ENCODE measurements at places on chromosomes 5 and 9.

DNA sequence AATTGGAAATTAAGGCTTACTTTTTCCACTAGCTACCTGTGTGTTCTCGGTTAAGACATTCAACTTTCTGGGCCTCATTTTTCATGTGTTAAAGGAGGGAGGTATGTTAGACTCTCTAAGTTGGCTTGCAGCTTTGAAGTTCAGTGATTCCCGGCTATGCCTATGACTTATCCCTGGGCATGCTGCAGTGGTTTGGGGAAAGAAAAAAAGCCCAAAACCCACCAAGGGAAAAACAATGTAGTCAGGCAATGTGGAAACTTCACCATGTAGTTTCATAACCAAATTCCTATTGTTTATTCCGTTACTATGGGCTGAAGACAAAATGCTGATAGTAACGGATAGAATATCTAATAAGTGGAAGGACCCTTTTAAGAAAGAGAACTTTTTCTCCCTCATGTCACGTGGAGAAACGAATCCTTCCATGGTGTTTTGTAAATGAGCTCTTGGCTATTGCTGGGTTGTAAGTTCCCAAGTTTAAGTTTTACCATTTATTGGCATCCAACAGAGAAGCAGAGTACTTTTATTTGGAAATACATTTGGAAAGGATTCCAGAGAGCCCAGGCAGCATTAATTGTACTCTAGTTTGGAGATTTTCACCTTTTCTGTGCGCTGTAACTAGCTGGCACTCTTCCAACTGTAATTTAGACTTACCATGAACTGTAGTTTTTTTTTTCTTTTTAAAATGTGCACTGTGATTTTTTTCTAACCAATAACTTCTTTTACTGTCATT lies 84.9 kb upstream of the MPDZ start:
- DNase-seq = no peak

DNA sequence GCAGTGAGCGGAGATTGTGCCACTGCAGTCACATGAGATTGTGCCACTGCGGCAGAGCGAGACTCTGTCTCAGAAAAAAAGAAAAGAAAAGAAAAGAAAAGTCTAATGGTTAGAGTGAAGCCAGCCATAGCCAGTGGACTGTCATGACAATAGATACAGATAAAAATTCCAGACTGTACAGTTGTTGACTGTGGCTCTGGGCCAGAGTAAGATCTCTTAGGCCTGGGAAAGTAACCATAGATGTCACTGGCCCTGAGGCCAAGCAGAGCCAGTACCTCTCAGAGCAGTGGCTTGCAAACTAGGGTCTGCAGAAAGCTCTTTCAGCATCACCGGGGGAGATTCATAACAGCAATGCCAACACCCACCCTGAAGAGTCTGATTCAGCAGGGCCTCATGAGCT lies 44.1 kb upstream of the SUB1 start:
- DNase-seq = peak; percentile 63

GRCh38 chr9:761176-761792 lies 80.2 kb upstream of the DMRT1 start:
- no peak for DNase-seq

GRCh38 chr5:157516626-157517325 lies 56.8 kb downstream of the NIPAL4 start:
- peak; percentile 93 for DNase-seq

GRCh38 chr9:35350212-35350611 lies 139.7 kb upstream of the RUSC2 start:
- no peak for DNase-seq

- no peak for DNase-seq
These were observed 1931.0 kb downstream of the EFNA5 start for GRCh38 chr5:105739732-105740131.

- no peak for DNase-seq
These were observed 11.2 kb upstream of the ZSWIM6 start for GRCh38 chr5:61320860-61321259.

DNA sequence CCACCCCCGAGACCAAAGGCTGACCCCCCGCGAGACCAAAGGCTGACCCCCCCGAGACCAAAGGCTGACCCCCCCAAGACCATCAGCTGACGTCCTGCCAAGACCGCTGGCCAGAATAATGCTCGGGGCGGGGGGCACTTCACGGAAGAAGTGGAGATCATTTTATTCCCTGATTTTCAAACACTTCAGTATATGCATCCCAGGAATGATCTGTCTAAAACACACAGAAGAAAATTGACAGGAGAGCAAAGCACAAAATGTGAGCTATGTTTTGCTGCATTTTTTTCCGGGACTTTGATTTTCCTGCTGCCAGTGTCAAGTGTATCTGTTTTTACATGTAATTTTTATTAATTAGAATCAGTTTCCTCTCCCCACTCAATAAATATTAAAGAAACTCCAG lies 67.1 kb downstream of the ADAMTS2 start:
- no peak for DNase-seq

DNA sequence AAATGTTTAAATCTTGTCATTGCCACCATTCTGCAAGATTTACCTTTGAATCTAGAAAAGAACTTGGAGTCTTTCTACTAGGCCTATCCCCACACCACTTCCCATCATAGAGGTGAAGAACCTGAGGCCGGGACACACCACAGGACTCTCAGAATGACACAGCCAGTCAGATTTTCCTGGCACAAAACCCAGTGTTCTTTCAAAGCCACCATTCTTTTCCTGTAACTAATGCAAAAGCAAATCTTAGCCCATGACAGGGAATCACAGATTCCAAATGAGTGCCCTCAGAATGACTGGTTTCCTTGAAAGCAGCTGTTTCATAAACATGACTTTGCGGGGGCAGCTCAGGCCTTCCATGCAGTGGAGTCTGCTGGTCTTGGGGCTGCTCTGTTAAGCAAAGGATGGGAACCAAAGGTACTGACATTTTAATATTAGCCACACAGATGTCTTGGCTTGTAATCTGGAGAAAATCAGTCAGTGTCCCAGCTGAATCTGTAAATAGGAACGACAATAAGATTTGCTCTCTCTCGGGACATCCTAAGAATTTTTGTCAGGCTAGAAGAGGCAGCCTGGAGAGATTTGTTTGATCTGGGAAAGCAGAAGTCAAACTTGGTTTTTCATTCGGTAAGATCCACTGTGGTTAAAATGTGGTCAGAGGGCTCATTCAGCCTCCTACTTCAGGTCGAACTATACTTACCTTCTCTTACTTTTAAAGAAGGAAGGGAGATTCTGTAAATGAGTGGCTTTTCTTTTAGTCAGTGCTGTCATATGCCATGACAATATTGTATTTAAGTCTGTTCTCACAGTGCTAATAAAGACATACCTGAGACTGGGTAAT lies 115.1 kb downstream of the PALM2AKAP2 start:
- peak; percentile 79 for DNase-seq

DNA sequence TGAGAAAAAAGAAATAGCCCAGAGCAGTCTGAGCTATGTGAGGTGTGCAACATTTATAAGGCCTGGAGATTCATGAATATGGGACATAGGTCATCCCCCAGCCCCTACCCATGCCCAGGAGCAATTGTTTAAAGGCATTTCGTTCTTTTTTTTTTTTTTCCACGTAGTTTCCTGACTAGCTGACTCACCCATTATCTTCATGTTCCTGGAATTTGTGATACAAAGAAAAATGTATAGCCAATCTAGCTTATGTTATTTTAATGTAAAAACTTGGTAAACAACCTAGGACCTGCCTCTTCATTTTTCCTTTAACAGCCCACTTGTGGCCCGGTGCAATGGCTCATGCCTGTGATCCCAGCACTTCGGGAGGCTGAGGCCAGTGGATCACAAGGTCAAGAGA lies 81.3 kb downstream of the OSTF1 start:
- DNase-seq = peak; percentile 54

DNA sequence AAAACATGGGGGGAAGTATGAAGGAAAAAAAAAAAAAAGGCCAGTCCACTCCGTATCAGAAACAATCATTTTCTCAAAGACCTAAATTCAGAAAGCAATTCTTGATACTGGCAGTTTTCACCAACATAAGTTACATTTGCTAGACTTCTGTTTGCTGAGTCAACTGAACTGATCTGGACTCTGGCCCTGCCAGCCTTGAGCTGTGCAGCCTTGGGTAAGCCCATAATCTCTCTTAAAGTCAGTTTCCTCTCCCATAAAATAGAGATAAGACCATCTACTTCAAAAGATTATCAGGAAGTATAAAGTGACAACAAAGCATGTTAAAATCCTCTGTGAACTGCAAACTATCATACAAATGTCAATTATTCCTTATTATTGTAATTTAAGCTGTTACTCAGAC lies 106.8 kb downstream of the MAPKAP1 start:
- no peak for DNase-seq

GRCh38 chr5:119009131-119009530 lies 20.8 kb upstream of the DTWD2 start:
- no peak for DNase-seq

DNA sequence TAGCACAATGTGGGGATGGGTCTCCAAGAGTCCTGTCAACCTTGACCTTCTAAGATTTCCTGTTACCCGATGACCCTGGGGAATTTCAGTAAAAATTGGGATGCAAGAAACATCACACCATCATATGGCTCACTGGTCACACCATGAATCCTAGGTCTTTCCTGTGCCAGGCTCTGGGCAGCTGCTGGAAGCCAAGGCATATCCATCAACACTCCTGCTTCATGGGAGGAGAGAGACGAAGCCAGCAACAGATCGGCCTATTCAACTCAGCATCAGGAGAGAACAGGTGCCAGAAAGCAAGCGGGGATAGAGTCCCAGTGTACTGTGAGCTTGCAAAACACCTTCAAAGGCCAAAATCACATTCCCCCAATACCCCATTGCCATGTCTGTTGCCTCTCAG lies 6.5 kb upstream of the NEK6 start:
- no peak for DNase-seq

DNA sequence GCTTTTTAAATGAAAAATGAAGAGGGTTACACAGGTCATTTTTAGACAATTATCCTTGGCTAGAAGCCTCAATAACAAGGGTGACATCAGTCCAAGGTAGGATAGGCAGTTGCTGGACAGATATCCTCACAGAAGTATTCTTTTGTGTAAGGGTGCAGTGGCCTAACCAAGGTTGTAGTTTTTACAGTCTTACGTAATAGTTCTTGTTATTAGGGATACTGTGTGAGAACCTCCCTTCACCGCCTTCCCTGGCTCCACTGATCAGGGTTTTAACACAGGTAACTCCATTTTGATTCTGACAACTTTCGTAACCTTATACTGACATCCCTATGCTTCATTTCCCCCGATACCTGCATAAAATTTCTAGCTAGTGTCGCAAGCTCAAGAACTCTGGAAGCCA lies 8.7 kb upstream of the CAPSL start:
- DNase-seq = no peak

DNA sequence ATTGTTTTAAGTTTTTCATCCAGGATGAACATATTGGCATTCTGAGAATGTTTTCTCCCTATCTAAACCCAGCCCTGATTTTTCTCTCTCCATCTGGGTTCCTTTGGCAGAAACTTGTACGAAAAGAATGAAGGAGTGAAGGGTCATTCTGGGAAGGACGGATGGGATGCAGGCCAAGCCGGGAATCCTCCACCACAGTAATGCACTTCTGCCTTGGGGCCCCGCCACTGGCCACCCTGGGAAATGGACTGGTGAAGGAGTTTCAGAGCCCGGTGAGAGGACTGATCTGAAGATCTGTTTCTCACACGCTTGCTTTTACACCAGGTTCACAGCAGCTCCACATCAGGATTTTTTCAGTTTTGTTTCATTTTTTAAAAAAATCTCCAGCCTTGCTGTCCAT lies 554.8 kb downstream of the BNC2 start:
- DNase-seq = no peak

- DNase-seq = peak; percentile 35
These were observed 665.7 kb downstream of the DNAH5 start for GRCh38 chr5:13278811-13279210.

DNA sequence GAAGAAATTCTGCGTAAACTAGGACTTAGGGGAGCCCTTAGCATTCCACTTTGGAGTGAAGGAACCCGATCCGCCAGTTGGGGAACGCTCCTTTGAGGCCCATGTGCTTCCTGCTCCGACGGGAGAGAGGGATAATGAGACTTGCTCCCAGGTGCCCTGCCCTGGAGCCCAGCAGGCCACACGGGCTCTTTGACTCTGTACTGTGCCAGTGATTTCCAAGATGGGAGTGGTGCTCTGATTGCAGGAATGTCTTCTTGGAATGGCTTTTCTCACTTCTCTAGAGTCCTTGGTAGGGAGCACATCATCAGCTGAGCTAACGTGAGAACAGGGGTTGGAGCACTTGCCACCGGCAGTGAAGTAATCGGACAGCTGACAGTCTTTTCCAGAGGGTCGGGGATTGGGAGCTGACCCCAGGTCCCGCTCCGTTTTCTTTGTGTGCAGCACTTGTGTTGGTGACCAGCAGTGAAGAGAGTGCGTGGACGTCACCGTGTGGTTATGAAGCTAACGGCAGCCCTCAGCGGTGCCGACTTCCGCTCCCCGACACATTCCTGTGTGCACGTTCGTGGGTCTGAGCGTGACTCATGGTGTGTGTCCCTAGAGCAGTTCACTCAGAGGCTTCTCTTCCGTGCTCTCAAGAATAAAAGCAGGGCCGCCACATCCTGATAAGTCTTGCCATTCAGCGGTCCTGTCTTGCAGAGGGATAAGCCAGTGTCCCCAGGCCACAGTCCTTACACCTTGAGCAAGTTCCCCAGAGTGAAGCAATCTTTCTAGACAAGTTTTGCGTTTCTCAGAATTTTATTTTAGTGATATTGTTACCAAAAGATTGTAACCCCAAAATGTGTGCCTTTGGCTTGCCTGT lies 25.6 kb downstream of the ABL1 start:
- peak; percentile 96 for DNase-seq

DNA sequence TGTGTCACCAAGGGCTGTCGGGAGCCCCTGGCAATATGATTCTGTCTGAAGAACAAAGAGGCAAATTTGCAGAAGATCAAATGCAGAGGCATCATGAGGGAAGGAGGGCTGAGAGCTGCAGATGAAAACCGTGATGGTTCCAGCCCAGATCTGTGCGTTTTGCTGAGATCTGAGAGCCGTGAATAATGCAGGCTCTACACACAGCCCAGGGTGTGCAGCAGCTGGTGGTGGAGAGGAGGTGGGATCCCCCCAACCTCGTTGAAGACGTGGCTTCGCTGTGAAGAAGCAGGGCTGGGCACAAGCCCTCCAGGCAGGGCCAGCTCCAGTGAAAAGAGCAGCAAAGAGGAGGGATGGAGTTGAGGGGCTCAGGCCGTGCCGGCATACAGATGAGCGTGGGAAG lies 75.5 kb downstream of the TSPAN17 start:
- DNase-seq = no peak

DNA sequence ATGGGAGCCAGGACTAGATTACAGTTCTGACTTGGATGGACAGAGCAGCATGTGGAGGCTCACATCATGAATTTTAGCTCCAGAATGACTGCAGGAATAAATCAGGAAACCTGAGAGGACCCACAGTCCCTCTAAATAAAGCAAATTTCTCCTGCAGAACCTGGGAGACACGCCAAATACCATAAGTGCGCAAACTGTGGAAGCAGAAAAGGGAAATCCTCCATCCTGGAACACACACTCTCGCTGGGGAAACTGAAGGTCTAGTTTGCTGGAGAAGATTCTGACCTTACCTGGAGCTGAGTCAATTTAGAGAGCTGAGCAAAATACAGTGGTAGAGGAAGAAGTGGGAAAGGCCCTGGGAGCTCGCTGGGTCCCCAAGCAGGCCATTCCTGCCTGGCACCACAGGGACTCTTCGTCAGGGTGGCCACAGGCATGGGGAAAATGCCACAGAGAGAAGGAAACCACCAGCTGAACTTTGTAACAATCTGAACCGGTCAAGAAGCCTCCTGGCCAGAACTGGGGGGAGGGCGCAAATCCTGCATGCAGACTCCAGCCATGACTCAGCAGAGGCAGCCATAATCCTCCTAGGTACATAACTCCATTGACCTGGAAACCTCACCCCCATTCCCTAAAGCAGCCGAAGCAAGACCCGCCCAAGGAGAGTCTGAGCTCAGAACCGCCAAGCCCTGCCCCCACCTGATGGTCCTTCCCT lies 390.9 kb downstream of the LRRC70 start:
- DNase-seq = no peak

GRCh38 chr5:80864109-80864508 lies 96.1 kb upstream of the RASGRF2 start:
- no peak for DNase-seq

Data from RPMI7951 (cell line).